Fibroblast of skin of scalp (primary cell): ENCODE measurements at places on chromosomes 1 and 21.

- no peak for DNase-seq
Measured at GRCh38 chr1:39694026-39694425, 2.8 kb upstream of the HPCAL4 start.

- DNase-seq = no peak
Measured at GRCh38 chr1:68100571-68100970, 50.1 kb upstream of the DIRAS3 start.

DNA sequence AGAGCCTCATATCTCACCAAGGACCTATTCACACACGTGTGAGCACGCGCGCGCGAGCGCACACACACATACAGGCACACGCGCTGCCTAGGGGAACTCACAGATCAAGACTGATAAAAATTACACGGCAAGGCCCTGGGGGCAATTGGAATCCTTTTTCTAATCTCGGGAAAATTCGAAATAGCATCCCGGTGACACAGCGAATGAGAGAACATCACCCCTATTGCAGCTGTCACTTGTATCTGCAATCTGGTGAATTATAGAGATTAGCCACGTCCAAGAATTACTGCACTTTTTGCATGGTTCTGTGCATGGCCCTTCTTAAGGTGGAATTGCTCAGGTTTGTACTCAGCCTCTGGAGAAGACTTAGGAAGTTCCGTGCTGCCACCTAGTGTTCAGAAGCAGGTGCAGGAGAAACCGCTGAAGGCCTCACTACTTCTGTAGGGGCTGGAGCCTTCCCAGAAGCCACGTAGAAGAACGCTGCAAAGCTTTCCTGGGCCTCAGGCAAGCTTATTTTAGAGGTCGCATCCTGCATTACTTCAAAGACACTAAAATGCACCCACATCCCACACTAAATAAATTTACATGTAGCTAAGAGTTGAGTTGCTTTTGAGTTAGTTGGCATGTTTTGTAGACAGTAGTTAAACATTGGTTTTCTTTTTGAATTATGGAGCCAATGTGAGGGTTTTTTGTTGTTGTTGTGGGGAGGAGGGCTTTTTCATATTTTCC, 229.2 kb upstream of the CAMK1G start:
- peak; percentile 87 for DNase-seq

- no peak for DNase-seq
Measured at GRCh38 chr1:205241366-205242030, 13.8 kb downstream of the TMCC2 start.

DNA sequence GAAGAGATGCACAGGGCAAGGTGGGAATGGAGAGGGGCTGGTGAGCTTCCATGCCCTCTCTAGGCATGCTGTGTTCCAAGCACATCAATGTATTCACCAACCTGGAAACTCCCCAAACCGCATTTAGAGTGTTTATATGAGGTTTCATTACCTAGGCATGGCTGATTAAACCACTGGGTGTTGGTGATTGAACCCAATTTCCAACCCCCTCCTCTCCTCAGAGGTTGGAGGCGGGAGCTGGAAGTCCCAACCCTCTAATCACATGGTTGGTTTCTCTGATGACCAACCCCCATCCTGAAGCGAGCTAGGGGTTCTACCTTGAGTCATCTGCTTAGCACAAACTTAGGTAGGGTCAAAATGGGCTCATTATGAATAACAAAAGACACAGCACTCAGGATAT, 3.0 kb upstream of the PPIE start:
- no peak for DNase-seq

GRCh38 chr21:25806060-25806459, 71.3 kb downstream of the GABPA start:
- no peak for DNase-seq

DNA sequence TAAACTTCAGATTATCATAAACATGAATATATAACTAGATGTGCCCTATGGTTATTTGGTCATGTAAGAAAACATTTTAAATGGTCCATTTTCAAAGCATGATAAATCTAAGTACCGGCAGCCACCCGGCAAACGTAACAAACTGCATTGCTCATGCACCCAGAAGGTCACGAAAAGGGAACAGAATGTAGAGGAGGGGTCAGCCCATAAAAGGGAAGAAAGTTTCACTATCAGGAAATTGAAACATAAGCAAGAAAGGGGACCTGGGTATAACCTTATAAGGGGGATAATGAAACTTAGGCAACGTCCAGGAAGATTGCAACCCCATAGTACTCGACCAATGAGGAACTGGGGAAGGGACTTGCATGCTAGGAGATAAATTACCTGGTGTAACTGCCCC, 421.2 kb upstream of the ZRANB2 start:
- DNase-seq = no peak

- DNase-seq = no peak
Measured at GRCh38 chr1:183898001-183898396, 93.1 kb downstream of the RGL1 start.

DNA sequence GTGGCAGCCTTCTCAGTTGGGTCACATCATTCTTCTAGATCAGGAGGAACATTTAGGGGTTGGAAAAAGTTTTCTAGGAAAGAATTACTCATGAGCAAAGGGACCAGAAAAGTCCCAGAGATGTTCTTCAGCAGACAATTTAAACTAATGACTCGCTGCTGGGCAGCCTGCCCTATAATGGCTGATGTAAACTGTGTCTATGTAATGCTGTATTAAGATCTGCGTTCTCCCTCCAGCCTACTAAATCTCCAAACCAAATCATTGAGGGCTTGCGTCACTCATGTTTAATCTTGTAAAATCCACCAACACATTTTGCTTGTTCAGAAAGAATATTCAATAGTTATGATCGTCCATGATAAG, 92.1 kb downstream of the LRRC8C start:
- peak; percentile 93 for DNase-seq

DNA sequence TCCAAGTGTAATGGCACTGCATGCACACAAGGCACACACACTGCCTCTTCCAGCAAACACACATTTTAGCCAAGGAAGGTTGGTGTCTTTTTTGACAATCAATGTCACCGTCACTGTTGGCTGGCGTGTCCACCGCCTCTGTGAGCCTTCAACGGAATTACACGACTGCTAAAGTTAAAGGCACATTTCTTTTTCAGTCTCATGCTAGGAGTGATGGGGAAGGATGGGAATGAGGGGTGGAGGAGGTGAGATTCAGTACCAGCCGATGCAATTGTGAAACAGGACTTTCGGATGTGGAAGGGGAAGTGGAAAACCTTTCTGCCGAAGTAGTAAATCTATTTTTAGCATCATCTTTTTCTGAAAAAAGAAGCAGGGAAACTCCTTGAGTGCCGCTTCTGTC, 1.4 kb downstream of the ELAVL4 start:
- DNase-seq = no peak

- DNase-seq = no peak
Measured at GRCh38 chr1:163186862-163187261, 15.9 kb downstream of the RGS5 start.

- no peak for DNase-seq
Measured at GRCh38 chr1:209863766-209864485, 36.2 kb downstream of the UTP25 start.

DNA sequence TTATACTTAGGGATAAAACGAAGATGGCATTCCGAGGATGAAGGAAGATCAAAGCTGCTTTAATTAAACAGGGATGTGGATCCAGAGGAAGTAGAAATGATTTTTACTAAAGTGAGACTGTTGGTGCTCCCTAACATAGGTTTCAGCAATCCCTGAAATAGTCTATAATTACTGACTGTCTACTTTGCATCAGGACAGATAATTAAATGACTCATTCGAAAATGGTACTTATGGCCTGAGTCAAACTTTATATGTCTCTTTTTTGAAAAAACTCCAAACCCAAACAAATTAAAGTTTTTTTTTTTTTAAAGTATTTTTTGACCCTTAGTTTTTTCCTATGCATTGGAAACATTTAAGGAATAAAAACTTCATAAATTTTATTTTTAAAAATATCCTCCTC, 90.3 kb downstream of the LYST start:
- peak; percentile 15 for DNase-seq

- DNase-seq = no peak
Measured at GRCh38 chr1:16922885-16923431, 1.2 kb downstream of the CROCC start.

GRCh38 chr1:96536581-96536980, 185.0 kb upstream of the PTBP2 start:
- DNase-seq = peak; percentile 57

GRCh38 chr1:147605591-147605990, 64.3 kb downstream of the BCL9 start:
- peak; percentile 65 for DNase-seq

DNA sequence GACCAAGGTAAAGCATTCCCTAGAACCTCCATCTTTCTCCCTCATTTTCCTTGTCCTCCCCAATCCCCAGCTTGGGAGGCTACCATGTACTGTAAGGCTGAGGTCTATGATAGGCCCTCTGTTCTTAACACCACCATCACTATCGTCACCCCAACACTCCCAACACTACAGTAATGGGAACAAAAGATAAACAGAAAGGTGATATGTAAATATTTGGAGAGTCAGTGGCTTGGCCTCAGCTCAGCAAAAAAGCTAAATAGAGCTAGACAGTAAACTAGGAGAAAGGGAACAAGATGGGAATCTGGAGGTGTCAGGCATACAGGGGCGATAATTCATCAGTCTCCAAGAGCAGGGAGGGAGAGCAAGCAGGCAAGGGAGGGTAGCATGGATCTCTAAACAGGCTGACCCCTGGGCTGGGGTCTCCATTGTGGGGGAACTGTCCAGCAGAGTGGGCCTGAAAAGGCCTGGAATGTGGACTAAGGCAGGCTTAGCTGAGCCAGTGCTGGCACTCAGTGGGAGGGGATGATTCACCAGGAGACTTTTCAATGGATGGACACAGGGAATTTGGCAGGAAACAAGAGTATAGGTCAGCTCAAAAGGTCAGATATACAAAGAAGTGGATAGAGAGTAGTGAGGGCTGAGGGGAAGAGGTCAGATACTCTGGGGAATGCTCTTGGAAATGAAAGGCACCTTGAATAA, 6.7 kb downstream of the WNT2B start:
- DNase-seq = peak; percentile 62

GRCh38 chr1:44786138-44786840, 1.7 kb downstream of the BEST4 start:
- DNase-seq = peak; percentile 52

DNA sequence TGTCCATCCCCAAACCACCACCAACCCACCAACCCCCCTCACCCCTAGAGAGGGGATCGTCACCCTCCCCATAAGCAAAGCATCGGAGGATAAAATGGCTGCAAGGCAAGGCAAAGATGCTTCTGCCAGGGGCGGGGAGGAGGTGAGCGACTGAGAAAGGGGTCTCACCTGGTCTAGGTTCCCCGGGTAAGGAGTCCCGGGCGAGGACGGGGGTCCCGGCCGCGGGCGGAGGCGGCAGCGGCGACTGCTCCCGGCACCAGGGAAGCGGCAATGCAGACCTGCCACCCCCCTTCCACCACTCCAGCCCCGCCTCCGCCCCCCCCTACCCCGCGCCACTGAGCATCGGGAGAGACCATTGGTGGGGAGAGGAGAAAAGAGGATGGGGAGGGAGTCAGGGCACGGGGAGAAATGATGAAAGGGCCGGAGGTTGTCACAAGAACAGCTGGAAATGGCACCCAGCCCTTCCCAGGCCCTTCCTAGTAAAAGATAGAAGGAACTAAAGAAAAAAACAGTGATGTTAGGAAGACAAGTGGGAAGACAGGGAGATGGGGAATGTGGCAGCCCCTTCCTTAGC, at the start of gene SV2A:
Gene SV2A, minus strand, starts transcription at position 274 of the 574 bp plus-strand sequence. CDS start 4,004 bp downstream, outside the sequence.
- peak; percentile 79 for DNase-seq

DNA sequence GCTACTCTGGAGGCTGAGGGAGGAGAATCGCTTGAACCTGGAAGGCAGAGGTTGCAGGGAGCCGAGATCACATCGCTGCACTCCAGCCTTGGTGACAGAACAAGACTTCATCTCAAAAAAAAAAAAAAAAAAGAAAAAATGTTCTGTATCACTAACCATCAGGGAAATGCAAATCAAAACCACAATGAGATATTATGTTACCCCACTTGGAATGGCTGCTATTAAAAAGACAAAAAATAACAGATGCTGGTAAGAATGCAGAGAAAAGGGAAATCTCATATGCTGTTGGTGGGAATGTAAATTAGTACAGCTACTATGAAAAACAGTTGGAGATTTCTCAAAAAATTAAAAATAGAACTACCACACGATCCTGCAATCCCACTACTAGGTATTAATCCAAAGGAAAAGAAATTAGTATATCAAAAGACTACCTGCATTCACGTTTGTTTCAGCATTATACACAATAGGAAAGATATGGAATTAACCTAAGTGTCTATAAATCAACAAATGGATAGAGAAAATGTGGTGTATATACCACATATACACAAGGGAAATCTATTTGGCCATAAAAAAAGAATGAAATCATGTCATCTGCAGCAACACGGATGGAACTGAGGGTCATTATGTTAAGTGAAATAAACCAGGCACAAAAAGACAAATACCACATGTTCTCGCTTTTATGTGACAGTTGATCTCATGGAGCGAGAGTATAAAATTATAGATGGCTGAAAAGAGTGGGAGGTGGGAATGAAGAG, 62.6 kb downstream of the ABL2 start:
- DNase-seq = peak; percentile 85

- no peak for DNase-seq
Measured at GRCh38 chr1:185789501-185790193, 55.5 kb downstream of the HMCN1 start.

DNA sequence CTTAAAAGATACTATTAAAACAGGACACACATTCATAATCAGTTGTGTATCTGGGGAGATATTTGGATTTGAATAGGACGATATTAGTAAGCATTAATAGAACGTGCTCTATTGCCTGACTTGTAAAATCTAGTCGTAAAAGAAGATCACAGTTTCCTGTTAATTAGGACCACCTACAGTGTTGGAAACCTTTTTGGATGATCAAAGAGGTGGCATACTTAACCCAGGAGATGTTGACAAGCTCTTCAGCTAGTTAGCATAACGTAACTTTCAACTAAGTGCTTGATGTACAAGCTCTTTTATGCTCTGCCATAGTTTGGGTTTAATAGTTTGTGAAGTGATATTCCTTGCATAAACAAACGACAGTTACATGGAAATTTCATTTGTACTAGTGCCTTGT, 293.3 kb upstream of the NR5A2 start:
- no peak for DNase-seq

GRCh38 chr1:25517476-25518394, 25.7 kb upstream of the LDLRAP1 start:
- no peak for DNase-seq

DNA sequence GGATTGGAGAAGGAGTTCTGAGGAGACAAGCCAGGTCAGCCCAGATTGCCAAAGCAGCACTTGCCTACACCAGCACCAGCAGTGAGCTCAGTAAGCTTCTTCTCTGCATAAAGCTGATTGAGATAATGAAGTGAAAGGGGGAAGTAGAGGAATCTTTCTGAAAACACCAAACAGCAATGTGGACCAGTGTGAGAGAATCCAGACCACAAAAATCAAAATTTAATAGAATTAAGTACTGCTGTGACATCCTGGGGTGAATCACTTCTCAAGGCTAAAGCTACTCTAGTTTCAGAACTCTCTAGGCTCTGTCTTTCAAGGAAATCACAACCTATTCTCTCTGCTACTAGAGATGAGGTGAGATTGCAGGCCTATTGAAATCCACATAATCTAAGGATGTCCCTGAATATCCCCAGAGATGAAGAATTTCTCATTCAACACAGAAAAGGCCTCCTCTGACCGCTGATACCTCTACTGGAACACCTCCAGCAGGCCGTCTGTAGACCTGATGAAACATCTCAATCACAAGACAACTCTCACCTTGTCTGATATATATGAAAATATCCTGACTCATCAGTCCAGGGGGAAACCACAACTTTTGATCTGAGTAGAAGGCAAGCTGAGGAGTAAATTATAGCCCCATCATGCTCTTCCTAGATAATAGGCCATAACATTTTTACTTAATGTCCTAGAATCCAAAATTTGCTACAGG, at the start of gene FCRL4:
Gene FCRL4, minus strand, starts transcription at position 127 of the 709 bp plus-strand sequence. CDS start 141 bp downstream, outside the sequence.
- no peak for DNase-seq
